ENCODE measurements at places on chromosomes 6 and 20.

DNA sequence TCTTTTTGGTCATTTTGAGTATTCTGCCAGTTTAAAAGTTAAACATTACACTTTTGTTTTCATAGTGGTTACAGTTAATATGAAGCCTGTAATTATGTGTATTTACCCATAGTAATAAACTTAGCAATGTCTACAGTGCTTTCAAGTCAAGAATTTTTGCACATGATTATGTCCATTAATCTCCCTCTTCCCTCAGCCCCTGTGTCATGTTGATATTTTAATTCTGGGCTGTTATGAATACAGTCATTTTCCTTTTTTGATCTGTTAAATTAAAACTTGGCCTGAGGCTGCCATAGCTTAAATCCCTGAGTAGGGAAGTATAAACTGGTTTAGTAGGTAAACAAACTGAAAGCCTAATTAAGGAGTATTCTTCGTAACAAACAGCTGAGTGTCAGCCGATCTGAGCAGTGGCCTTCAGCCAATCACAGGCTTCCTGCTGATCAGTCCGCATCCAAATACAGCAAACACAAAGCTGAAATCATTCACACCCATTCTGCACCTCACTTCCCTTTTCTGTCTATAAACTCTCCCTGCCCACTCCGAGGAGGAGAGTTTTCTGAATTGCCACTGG is 9.5 kb upstream of the SFT2D1 start:
- peak; percentile 62 for DNase-seq

GRCh38 chr20:46543959-46544358 is 6.5 kb downstream of the OCSTAMP start:
- no peak for DNase-seq

DNA sequence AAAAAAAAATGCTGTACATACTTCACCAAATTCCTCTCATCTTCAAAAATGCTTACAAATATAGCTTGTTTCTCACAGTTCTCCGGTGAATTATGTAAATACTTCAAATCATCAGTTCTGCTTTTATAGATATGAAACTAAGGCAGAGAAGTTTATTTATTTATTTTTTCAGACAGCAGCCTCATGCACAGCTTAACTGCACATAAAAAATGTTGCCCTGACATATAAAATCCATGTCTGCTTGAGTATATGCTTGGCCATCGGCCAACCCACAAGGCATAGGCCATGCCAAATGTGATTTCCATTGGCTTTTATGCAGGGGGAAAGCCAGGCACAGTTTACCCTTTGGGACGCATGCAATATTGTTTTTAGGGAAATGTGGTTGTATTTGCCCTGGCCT is 57.3 kb upstream of the PHACTR2 start:
- DNase-seq: no peak

GRCh38 chr20:17281478-17281877 is 54.6 kb downstream of the PCSK2 start:
- DNase-seq: peak; percentile 8

DNA sequence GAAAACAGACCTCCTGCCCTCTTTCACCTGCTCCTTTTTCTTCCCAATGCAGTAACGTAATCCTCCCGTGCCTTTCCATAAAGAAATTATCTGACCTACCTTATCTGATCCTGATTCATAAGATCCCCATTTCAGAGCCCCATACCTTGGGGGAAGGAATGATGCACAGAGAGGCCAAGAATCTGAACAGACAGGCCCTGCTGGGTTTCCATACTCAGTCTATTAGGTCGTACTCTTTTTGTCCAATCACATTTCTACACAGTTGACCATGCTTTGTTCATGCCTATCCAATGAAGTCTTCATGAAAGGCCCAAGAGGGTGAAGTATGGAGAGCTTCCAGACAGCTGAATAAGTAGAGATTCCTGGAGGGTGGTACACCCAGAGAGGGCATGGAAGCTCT is 25.3 kb downstream of the SRPK1 start:
- DNase-seq: no peak
